ENCODE measurements at places on chromosomes 16 and 17.
A peak's percentile ranks its signal among the peaks of the same experiment; 100 is the strongest.

DNA sequence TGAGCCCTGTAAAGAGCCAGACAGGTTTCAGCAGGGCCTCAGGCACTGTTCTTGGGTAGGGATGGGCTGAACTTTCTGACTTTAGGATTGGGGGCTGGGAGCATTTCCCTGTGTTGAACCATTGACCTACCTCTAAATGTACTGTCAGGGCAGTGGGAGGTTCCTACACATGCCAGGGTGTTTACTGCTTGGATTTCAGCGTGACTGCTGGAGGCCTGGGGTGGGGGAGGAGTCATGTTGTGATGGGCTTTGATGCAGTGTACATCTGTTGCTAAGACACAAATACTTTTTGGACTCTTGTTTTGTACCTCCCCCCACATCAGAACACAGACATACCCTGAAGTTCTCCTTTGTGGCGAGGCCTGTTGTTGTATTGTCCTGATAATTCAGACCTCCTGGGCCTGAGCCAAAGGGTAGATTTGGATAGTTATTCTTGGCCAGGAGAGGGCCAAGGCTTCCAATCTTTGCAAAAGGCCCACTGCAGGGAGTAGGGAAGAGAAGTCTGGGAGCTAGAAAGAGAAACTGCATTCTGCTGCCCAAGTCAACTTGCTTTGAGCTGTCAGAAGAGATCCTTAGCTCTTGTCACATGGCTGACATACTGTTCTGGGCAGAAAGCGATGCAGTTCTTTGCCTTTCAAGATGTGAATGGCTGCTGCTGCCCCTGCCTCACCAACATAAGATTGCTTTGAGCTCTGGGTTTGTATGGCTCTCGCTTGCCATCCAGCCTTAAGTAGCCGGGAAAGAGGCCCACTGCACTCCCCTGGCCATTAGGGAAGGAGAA is 3.7 kb downstream of the NFE2L1 start:
- peak; percentile 65 for DNase-seq

- DNase-seq = peak; percentile 50
Measured at GRCh38 chr17:57422574-57423164, 166.3 kb downstream of the MSI2 start.

DNA sequence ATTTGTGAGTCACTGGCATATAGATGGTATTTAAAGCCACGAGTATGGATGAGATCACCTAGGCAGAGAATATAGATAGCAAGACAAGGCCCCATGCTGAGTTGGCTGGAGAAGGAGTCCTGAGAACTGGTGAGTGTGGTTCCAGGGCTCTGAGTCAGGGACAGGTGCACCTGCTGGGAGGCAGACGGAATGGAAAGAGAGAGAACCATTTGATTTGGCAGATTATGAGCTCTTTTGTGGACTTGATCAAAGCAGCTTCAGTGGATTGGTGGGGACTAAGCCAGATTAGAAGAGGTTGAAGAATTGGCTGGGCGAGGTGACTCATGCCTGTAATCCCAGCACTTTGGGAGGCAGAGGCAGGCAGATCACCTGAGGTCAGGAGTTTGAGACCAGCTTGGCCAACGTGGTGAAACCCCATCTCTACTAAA is 4.3 kb upstream of the C16orf92 start:
- no peak for DNase-seq

GRCh38 chr16:2585651-2586081 is 47.8 kb downstream of the PDPK1 start:
- no peak for DNase-seq

DNA sequence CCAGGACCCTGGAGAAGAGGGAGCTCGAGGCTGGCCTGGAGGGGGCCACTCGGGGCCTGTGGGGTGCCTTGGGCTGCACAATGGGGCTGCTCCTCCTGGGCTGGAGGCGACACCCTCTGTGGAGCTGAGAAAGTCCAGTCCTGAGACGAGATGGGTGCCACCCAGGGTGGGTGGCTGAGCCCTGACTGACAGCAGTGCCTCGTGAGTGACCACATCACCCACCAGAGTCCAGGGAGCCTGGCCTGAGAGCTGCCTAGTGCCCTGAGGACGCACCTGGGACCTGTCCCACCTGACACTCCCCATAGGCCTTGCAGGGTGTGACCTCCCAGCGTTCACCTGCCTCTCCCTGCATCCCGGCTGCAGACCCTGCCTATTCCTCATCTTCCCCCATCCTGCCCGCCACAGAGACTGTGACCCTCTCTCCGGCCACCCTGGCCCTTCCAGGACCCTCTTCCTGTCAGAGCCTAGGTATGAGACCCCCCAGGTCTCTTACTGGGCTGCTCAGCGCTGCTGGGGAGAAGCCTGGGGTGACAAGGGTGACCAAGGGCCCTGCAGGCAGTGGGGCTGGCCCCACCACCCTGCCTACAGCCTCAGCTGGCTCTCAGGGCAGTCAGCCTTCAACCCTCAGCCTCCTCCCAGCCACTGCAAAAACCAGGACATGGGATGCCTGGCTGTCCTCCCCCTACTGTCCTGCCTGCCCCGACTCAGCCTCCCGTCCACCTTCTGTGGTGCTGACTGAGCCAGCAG is 41.2 kb downstream of the TNFRSF13B start:
- no peak for DNase-seq

- no peak for DNase-seq
Measured at GRCh38 chr16:35690413-35690812, 2231.0 kb downstream of the TP53TG3F start.

DNA sequence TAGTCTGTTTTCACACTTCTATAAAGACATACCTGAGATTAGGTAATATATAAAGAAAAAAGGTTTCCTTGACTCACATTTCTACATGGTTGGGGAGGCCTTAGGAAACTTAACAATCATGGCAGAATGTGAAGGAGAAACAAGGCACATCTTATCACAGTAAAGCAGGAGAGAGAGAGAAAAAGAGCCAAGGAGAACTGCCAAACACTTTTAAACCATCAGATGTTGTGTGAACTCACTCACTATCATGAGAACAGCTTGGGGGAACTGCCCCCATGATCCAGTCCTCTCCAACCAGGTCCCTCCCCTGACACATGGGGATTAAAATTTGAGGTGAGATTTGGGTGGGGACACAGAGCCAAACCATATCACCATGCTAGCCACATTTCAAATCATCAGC is 547.9 kb downstream of the CDH13 start:
- no peak for DNase-seq

DNA sequence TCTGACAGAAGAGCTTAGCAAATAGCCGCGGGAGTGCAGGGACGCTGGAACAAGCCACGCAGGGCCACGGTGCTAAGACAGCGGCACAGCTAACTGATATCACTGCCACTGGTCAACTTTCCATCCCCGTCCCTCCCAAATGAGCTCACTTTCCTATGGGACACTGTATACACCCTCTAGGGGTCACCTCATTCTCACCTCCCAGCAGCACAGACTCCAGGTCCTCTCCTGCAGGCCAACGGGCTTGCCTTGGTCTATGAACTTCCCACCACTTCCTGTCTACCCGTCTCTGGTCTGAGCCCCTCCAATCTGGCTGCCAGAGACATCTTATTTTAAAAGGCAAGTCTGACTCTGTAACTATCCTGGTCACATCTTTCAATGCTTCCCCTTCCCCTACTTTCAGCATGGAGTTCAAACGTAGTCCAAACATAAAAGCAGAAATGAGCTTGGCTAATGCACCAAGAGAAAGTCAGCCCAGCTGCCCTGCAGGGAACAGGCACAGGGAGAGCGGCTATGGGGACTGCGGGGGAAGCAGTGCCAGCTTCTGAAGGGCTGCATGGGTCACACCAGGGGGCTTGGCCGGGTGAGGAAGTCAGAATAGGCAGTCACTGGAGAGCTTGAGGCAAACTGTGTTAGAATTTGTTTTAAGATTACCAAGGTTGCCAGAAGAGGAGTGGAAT is 26.3 kb upstream of the SLC38A8 start:
- no peak for DNase-seq

GRCh38 chr16:57686577-57686976 is 8.0 kb upstream of the DRC7 start:
- DNase-seq = no peak

- peak; percentile 82 for DNase-seq
Measured at GRCh38 chr16:86519649-86520316, 9.5 kb downstream of the FOXF1 start.

DNA sequence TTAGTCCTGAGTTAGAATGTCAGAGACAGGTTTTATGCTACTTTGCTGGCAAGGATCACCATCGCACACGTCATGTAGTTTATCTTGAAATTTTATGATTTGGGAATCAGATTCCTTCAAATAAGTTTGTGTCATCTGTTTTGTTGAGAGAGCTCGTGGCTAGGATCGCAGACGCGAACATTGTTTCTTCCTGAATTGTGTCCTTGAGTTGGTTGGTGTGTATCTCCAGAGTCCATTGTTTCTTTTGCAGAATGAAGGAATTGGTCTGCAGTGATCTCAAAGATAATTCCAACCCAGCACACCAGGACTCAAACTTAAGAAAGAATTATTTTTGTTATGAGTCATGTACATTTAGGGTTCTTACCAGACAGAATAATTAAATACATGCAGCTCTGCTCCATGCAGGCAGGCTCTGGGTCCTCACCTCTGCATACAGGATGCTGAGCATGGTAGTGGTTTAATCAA is 51.6 kb downstream of the PRKCA start:
- DNase-seq = peak; percentile 34

DNA sequence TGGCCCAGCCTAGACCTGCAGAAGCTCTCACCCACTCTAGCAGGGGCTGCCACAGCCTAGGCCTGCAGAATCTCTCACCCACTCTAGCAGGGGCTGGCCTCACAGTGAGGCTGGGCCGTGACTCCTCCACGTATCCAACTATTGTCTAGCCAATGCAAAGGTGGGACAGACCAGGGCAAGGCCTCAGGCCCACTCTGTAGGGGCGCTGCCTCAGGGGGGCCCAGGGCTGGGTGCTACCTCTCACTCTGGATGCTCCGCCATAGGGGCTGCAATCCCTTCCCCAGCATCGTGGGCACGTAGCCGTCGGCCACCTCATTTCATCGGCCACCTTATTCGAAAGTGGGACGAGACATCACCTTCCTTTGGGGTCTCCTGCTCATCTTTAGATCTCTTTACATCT is 51.7 kb downstream of the RPH3AL start:
- DNase-seq = no peak

DNA sequence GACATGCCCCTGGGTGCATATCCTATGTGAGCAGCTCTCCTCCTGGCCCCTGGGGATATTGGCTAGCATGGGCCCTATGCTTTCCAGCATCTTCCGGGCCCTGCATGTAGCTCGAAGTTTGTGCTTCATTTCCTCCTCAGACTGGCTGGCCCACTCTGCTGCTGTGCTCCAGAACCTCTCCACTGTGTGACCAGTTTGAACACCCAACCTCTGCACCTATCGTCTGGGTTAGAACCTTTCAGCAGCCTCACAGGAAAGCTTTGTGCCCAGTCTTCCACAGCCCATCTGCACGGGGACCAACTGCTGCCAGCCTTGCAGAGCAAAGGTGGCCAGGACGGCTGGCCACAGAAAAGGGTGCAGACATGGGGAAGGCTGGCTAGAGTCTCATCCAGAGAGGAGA is 10.2 kb upstream of the CLEC18B start:
- DNase-seq = no peak

DNA sequence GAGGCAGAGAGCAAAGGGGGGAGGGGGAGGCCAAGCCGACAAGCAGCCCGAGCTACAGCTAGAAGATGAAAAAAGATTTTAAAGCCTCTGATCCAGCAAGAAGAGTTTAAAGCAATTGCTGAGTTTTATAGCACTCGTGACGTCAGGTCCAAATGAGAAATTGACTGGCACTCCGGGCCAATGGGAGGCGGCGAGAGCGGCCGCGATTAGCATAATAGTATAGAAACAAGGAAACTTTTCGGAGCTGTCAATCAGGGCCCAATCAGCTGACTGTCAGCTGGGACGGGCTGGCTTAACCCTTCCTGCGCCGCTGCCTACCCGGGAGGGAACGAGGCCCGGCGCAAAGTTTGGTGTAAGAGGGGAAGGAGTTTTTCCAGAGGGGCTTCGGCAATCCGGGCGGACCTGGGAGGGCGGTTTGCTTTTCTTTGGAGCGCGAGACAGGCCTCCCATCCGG is at the start of gene MAF:
TSS of gene MAF (minus strand) at position 100 of the 454 bp plus-strand sequence. CDS start 835 bp downstream, outside the sequence.
- peak; percentile 95 for DNase-seq

Data from hepatic stellate cell (primary cell).